Iris pigment epithelial cell (primary cell): ENCODE measurements at places on chromosomes 11 and 22.

DNA sequence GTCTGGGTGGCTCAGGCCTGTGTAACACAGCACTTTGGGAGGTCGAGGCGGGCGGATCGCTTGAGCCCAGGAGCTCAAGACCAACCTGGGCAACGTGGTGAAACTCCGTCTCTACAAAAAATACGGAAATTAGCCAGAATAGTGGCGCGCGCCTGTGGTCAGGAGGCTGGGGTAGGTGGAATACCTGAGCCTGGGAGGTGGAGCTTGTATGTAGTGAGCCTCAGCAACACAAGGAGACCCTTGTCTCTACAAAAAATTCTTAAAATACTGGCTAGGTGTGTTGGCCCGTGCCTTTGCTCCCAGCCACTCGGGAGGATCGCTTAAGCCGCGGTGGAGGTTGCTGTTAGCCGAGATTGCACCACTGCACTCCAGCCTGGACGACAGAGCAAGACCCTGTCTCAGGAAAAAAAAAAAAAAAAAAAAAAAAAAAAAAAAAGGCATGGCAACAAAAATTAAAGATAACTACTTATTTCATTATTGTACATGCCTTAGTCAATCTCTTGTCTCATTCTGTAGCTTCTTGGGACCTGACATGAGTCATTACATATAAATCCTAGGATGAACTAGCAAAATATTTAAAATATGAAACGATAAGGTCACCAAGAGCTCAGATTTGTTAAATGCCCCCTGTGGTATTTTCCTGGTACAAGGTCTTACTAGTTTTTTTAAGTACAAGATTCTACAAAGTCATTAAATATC is 1.1 kb downstream of the TAF1D start:
- peak; percentile 62 for DNase-seq

GRCh38 chr11:11757909-11758308 is 83.9 kb upstream of the USP47 start:
- DNase-seq = no peak

DNA sequence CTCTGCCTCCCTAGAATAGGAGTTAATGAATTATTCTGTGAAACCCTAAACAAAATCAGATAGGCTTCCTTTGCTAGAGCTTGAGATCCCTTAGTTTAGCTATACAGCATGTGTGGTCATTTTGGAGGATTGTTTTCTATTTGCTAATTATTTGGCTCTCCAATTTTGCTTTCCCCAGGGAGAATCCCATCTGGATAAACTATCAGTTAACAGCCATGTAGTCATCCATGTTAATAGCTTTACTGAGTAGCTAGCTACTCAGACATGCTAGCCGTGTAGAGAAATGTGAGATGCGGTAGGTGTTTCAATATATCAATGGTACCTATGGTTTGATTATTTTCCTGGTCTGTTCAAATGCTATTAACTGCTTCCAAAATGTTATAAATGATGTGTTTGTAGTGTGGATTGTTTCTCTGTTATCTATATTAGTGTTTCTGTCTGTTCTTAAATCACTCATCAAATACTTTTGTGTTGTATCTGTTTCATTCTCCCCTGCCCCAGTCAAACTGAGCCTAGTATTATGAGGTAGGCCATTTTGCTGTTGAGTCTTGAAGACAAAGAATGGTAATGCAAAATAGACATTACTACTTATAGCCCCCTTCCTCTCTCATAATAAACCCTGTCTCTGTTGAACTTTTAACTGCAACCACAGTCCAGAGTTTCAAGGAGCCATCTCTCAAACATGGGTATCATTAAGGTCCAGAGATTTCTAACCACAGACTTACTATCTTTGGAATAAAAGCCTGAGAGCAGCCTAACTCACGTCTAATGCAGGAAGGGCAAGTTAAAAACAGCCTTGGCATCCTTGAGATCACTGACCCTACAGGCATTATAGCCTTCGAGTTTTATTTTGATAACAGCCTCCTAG is 56.1 kb upstream of the GRAMD1B start:
- no peak for DNase-seq

GRCh38 chr22:41171996-41172395 is 33.1 kb upstream of the L3MBTL2 start:
- no peak for DNase-seq

GRCh38 chr11:38169286-38169685 is 1571.2 kb upstream of the RAG2 start:
- peak; percentile 79 for DNase-seq

DNA sequence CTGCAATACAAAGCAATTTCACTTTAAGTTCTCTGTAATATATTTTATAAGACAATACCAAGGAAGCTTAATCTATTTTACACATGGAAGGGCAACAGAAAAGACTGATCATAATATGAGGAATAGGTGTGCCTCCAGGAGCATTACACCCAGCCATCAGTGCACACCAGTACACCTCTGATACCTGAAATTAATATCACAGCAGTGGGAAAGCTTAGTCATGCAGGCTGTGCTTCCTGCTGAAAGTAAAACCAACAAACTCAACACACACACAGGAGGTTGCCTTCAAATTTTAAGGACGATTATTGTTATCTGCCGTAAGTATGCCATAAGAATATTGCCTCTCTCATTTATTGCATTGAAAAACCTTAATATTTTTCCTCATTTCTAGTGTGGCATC is 1119.1 kb upstream of the TENM4 start:
- DNase-seq = no peak

GRCh38 chr11:70776914-70777532 is 378.7 kb downstream of the CTTN start:
- DNase-seq = no peak

GRCh38 chr22:40853961-40854360 is 2.5 kb downstream of the ST13 start:
- peak; percentile 50 for DNase-seq

DNA sequence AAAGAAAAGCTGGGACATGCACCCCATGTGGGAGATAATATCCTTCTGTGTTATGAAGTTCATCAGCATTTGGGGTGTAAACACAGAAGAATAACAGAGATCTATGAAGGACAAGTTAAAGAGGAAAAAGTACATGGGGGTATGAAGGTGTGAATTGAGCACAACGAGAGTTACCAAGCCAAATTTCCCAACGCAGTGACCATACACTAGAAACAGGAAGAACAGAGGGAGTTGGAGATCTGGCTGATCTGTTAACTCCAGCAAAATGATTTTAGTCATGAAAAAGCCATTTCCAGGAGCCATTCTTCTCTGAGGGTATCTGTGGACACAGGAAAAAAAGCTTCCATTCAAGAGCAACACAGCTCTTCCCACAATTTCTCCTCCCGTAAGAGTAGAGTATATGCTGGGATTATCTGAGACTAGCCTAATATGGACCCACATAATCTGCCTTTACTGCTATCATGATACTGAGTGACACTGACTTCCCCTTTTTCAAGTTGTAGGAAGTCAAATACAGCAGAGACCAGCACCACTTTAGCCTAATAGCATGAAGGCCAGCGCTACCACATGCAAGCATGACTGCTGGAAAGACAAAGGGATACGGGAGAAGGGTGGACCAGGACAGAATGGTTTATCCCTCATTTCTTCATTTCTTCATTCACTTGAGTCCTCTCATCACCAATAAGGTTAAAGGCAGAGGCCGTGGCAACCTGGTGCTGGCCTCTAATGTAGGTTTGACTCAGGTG is 19.6 kb upstream of the OR8D2 start:
- DNase-seq = no peak

DNA sequence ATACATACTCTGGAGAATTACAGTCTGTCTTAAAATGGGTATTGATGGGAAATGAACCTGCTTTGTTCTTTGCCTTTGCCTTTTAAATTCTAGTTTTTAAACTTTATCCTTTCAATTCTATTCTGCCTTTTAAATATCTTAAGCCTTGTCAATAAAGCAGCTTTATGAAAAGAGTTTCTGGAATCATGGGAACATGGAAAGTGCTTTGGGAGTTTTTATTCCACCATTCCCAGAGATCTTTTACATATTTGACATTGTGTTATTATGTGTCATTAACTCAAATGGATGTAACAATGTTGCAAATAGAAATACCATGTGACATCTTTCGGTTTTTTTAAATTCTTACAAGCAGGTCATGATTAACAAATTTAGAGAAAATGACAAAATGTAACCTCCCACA is 555.7 kb upstream of the ANO3 start:
- DNase-seq = no peak

DNA sequence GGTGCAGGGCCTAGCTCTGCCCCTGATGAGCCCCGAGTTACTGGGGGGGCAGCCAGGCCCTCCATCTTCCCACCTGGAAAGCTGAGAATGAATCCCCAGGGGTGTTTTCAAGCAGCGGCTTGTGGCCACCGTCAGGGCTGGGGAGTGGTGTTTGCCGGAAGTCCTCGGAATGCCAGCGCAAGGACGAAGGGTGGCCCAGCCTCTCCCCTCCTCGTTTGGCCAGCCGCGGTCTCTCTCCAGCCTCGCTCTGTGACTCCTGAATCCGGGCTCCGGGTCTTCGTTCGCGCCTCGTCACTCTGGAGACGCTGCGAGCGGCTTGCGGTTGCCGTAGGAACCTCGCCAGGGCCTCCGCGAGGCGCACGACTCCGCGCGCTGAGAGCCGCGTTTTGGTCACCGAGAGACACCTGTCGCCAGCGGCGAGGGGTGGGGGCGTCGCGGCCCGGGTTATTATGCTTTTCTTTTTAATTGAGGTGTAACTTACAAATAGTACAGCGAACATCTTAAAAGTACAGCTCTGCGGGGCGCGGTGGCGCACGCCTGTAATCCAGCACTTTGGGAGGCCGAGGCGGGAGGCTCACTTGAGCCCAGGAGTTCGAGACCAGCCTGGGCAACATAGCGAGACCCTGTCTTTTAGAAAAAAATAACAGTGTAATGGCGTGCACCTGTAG is 6.3 kb upstream of the KDELR3 start:
- peak; percentile 88 for DNase-seq

GRCh38 chr11:75867778-75868374 is 52.9 kb downstream of the UVRAG start:
- DNase-seq = peak; percentile 54

- DNase-seq = no peak
Measured at GRCh38 chr22:39745789-39746188, 147.8 kb downstream of the ENTHD1 start.

- DNase-seq = peak; percentile 86
Measured at GRCh38 chr11:350723-351255, 18.5 kb upstream of the B4GALNT4 start.

DNA sequence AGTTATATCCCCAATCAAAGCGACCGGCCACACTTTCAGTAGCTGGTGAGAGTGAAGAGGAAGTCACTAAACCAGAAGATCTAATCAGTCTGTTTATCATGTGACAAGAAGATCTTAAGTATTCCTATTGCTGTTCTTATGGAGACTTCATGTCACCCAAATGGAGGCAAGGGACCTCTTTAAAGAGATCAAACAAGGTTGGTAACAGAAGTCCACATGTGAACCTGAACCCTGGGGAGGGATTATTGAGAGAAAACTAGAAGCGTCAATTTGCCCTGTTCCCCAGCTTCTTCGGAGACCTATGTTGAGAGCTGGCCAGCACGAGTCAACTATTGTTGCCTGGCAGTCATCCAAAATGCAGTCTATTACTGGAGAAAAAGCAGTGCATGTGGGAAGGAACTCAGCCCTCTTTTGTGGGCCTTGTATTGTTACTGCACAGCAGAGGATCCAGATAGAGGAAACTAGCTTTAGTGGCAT is 76.9 kb upstream of the CTSC start:
- DNase-seq = peak; percentile 87

GRCh38 chr11:101915791-101916291 is 481 bp downstream of the ANGPTL5 start:
- peak; percentile 39 for DNase-seq

- DNase-seq = no peak
Measured at GRCh38 chr11:43688394-43688793, 7.9 kb downstream of the HSD17B12 start.

- no peak for DNase-seq
Measured at GRCh38 chr11:33654594-33654993, 46.0 kb downstream of the C11orf91 start.

GRCh38 chr11:108037211-108037610 is 28.5 kb downstream of the CUL5 start:
- DNase-seq = no peak

- DNase-seq = peak; percentile 18
Measured at GRCh38 chr11:118084247-118084646, 2.5 kb downstream of the SMIM35 start.
